ENCODE measurements at places on chromosomes 12 and 14.

DNA sequence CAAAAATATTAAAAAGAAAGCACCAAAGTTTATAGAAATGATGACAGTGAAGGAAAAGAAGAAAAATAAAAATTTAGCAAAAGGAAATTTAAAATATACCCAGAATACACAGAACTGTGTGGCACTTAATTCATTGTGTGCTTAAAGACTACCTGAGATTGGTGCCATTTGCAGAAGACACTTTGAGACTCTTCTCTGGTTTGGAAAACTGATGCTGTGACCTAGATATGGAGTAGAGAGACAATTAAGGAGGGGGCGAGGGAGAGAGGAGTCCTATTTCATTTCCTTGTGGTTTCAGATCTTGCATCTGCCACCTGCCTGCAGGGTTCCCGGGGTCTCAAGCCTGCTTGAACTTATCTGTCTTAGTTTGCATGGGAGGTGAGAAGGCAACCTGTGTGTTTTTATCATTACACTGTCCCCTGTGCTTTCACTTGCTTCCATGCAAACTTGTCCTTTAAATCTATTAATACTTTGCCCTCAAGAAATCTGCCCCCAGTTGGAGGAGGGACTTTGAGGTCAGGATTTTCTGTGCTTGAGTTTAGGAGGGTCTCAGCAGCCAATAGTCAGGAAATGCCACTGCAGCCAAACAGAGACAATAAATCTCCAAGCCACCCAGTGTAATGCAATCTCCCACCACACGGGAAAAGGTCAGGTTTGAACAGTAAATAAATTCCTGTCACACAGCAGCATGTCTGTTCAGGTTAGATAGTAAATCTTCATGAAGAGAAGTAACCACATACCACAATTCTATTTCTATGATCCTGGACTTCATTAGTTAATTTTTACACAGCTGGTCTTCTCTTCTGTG is 119.4 kb downstream of the CAND1 start:
- DNase-seq, result no peak

- DNase-seq, result no peak
Observed at GRCh38 chr12:102535306-102535705, 54.9 kb upstream of the IGF1 start.

DNA sequence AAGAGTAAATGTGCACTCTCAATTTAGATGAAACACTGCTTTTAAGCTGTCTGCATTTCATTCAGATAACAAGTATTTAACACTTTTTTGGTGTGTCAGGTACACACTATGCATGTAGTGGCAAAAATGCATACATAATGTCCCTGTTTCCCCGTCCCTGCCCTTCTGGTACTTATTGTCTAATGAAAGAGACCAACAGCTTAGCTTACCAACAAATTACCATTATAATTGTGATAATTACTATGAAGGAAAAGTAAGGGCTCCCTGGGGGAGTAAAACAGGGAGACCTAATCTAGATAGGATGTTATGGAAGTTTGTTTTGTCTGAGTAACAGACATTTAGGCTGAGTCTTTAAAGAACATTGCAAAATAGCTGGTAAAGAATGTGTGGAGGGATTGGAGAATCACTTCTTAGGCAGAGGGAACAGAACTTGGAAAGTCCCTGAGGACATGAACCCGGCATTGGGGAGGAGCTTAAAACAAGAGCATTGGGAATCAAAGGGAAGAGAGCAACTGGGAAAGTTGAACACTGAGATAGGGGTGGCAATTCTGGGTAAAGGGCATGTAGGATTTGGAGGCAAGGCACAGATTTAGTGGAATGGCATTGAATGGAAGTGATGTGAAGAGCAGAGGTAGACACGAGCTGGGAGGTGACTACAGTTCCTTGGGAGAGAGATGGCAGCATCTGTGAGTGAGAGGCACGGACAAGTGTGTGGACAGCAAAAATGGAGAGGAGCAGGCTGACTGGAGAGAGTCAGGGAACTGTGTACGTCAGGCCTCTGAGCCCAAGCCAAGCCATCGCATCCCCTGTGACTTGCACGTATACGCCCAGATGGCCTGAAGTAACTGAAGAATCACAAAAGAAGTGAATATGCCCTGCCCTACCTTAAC is 181.6 kb downstream of the GRIP1 start:
- no peak for DNase-seq

DNA sequence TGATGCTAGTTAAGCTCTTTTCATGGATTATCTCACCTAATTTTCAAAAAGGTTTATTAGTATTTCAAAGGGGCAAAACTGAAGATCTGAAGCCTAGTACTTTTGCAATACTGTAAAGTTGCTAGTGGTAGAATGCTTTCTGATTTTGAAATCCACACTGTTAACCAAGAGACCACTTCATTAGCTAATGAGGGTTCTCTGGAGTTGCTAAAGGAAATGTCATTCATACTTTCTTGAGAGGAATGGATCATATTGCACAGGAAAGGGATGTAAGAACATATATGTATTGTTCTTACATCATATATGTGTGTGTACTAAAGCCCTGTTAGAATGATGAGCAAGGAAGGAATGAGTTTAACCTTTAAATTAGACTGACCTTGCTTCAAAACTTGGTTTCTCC is 39.0 kb upstream of the LDHB start:
- DNase-seq, result no peak

DNA sequence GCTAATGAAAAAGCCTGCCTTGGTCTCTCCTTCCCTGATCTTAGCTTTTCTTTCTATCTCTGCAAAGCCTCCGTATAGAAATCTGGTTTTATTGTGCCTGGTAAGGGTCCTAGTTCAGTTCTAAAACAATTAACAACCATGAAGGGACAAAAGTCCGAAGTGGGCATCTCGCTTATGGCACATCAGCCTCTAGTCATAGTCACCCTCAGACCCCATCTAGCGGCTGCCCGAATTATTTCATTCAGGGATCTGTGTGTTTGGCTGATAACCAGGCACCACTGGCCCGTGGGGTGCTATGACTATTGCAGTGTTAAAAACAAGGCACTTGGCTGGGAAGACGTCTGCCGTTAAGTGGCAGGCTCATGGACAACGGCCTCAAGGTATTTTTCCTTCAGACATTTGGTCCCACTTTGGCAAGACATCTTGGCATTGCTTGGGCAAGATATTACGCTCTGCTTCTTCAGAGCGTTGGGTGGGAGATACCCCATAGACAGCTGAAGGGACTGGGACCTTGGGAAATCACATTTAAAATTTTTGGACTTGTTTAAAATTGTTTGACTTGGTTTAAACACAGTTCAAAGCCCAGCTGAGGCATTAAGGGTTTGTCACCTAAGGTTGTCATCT is 87.1 kb downstream of the SINHCAF start:
- peak; percentile 54 for DNase-seq

DNA sequence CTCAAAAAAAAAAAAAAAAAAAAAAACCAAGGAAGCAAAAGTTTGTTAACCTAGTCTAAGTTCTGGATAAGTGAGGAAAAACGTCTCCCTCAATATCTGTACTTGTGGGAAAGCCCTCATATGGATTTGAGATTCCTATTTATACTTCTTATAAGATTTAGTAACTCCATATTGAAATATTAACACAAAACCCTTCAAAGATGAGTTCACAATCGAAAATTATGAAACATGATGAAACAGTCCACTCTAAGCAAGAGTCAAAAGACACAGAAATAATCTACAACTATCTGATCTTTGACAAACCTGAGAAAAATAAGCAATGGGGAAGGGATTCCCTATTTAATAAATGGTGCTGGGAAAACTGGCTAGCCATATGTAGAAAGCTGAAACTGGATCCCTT is 25.2 kb downstream of the VWF start:
- no peak for DNase-seq

DNA sequence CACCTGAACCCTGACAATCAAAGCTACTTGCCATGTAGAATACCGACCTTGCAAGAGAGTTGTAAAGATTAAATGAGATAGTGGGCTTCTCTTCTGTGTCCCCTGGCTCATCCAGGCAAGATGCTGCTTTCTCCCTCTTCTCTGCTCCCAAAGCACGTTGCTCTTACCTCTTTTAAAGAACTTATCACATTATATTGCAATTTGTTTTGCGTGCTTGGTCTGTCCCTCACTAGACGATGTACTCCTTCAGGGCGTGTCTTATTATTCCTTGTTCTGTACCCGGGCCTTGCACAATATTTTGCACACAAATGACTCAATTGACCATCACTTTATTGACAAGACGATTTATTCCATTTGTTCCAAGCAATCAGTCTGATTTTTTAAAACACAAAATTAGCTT is 3.3 kb downstream of the DCN start:
- no peak for DNase-seq

DNA sequence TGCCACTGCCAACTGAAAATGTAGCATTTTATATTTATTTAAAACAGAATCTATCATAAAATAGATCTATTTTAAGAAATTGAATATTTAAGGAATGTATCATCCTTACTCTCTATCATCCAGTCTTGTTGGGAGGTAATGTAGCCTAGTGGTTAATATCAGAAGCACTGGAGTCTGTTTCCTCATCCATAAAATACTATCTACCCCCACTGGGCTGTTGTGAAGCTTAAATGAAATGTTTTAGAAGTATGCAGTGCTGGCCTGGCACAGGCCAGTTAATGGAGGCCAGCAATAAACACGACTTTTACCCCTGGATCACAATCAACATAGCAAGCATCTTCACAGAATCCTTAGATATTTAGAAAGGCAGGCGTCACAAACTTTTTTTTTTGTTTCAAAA is 188.0 kb downstream of the CAND1 start:
- no peak for DNase-seq

DNA sequence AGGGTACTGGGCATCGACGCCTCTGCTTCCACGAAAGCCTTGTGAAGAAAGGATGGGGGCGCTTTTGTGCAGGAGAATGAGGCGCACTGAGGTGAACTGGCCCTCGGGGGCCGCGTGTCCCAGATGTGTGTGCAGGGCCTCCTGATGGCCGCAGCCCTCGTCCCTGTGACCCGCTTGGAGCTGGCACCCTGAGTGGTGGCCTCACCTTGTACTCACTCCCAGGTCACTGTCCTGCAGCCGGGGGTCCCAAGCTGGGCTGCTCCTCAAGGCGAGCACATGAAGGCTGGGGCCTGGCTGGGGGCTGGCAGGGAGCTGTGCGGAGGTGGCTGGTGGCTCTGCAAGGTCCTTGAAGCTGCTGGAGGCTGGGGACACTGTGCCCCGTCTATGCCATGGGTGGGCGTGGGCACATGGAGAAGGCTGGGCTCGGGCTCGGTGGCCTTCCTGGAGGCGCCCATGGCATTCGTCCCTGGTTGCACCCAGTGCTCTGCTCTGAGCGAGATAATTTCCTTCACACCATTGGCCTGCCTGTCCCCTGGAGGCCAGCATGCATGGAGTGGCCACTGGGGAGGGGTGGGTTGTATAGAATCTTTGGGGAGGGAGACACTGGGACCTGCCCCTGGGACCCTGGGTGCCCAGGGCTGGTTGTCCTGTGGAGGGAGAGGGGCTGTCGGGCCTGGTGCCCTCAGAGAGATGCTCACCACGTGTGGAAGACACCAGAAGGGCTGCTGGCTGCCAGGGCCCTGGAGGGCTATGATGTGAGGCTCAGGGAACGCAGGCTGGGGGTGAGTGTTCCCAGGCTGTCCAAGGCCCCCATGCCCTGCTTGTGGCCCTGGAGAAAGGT is 79.3 kb downstream of the TMEM121 start:
- no peak for DNase-seq

- no peak for DNase-seq
Observed at GRCh38 chr12:92911339-92911738, 17.8 kb downstream of the EEA1 start.

- DNase-seq, result peak; percentile 65
Observed at GRCh38 chr14:70714055-70714550, 72.4 kb downstream of the TTC9 start.

- no peak for DNase-seq
Observed at GRCh38 chr14:68513838-68514607, 278.8 kb downstream of the ZFP36L1 start.

DNA sequence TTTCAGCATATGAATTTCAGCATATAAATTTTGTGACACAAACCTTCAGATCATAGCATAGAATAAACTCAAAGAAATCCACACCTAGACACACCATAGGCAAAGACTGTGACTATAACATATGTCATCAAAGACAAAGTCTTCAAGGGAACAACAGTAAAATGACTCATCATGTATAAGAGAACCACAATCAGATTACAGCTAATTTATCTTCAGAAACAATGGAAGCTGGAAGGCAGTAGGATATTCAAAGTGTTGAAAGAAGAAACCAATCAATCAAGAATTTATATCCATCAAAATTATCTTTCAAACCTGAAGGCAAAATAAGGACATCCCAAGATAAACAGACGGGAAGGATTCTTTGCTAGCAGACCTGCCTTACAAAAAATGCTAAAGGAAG is 29.0 kb downstream of the DLK1 start:
- DNase-seq, result no peak

DNA sequence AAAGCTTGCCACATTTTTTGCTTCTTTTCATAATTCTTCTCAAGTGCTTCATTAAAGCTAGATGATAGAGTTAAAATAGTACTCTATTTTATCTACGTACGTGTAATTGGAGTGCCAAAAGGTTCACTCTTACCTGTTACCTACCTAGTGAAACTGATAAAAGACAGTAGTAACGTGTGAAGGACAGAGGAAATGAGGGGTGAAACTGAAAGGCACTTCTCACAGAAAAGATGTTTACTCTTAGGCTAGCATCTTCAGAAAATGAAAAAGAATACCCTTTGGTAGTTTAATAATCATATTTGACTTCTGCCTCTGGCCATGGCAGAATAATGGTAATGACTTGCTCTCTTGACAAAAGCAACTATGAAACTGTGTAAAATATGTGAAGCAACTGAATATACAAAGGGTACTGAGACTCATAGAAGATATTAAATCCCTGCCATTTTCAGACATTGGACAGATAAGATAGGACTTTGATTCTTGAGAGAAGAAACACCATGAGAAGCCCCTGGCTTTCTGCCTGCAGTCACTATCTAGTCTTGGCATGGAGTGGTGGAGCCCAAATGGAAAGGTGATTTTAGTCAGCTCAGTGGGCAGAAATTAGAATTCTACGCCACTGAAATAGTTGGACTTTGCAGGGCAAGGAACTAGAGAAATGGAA is 6.3 kb upstream of the EVL start:
- DNase-seq, result no peak

- no peak for DNase-seq
Observed at GRCh38 chr12:113186666-113187325, 1.3 kb downstream of the RITA1 start.

DNA sequence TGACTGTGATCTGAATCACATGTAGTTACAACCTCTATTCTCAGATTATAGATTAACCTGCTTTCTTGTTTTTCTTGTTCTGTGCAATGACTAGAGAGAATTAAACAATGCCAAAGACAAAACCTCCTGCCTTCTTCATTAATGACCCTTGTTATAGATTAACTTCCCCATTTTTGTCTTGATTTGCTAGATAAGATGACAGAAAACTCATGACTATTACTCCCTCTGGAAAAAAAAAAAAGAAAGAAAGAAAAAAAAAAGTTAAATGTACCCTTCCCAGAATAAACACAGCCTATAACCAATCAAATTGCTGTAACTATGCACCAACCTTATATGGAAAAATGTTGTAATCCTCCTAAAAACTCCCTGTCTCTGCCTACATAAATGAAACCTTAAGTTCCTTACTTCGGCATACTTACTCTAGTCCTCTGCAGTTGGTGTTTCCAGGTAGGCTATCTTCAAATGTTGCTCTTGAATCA is 41.1 kb upstream of the PCED1B start:
- DNase-seq, result no peak

- no peak for DNase-seq
Observed at GRCh38 chr12:28568118-28568517, 377.9 kb downstream of the CCDC91 start.
